ENCODE measurements at places on chromosomes 11 and 22.

GRCh38 chr11:33257897-33258630 lies 883 bp downstream of the HIPK3 start:
- DNase-seq: peak; percentile 63

DNA sequence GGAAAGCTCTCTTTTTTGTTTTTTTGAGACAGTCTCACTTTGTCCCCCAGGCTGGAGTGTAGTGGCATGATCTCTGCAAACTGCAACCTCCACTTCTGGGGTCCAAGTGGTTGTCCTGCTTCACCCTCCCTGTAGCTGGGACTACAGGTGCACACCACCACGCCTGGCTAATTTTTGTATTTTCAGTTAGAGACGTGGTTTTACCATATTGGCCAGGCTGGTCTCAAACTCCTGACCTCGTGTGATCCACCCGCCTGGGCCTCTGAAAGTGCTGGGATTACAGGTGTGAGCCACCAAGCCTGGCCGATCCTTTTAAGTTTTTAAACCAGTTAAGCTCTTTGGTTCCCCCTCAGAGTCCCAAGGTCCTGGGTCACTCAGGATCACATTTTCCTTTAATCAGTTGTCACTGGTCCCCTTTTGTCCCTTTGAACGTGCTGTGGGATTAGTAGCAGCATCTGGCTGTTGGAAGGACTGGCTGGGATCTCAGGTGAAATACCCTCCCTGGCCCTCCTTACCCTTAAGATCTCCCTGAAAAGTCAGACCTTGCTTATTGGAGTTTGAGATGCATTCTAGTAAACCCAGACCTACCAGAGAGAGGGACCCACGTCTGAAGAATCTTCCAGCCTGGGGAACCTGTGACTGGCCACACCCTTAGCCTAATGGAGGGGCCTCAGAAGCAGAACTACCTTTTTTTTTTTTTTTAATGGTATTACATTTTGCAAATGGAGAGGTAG lies 8.1 kb downstream of the MALAT1 start:
- no peak for DNase-seq

DNA sequence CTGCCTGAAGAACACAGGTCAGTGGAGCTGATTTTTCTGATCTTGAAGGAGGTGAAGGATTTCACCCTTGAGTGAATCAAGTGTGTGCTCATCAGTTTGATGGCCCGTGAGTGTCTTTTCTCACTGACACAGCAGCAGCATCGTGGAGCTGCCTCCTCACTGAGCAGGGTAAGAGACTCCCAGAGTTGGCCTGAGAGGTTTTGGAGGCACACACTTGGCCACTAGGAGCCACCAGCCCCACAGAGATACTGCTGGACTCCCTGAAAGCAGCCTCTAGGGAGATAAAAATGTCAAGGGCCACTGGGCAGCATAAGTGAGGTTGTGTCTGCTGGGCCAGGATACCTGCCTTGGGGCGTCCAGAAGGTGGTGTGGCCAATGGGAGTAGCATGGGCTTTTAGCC lies 245.4 kb downstream of the GRIK4 start:
- DNase-seq: no peak

DNA sequence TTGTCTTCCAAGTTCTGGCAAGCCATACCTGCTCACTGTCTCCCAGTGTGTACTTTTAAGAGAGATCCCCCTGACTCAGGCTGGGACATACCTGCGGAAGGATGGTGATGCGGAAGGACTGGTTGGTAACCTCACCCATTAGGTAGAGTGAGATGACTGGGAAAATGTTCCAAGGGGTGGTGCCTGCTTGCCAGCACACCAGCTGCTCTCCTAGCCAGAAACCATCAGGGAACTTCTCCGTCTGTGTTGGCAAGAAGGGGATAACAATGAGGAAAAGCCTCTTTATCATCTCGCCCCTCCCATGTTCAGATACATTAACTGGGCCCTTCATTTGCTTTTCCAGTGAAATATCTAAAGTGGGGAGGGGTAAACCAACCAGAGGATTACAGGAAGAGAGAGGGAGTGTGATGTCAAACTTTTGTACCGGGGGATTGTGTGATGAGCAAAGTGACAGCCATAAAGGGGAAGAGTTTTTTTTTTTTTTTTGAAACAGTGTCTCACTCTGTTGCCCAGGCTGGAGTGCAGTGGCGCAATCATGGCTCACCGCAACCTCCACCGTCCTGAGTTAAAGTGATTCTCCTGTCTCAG lies at the start of gene BACE1-AS:
BACE1-AS (plus strand) TSS at position 538 of the 588 bp plus-strand sequence.
- DNase-seq: no peak

DNA sequence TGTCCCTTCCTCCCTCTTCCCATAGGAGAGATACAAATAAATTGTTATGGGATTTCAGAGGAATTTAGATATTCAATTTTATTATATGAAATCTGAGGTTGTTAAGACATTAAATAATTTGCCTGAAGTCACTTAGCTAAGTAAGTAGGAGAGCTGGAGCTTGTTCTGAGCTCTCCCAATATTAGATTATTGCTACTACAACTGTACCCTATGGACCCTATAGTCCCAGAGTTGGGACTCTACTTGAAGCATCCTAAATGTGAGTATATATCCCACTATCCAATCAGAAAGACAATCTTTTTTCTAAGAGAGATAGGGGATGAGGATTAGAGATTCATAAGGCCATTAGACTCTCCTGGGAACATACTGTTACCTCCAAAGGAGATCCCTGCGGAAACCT lies 1130.0 kb downstream of the DLG2 start:
- no peak for DNase-seq

DNA sequence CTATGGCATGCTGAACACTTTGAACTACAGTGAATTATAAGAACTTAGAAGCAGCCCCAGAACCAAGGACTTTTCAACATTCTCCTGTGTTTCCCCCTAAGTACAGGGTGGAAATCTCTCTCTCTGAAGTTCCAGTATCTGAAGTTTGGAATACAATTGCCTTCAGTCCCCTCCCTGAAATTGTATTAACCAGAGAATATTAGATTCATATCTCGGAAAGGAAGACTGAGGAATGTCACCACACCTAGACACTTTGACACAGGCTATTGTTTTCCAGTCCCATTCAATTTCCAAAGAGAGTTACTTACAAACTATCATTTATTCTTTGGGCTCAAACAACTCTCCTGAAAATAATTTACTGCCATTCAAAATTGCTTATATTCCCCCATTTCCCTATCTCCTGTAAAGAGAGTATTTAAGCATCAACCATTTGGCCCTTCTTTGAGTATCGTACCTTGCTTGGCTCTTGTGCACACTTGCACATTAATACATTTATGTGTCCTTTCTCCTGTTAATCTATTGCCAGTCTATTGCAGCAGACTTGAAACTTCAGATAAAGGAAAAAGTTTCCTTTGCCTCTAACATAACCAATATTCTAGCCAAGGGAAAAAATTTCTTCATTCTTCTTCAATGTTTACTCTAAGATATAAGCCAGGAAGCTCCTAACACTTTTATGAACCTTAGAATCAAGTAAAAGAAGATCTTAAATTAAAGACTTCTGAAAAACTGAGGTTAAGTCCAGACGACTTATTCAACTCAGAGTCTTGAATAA lies 402.4 kb upstream of the DDI1 start:
- DNase-seq: no peak

DNA sequence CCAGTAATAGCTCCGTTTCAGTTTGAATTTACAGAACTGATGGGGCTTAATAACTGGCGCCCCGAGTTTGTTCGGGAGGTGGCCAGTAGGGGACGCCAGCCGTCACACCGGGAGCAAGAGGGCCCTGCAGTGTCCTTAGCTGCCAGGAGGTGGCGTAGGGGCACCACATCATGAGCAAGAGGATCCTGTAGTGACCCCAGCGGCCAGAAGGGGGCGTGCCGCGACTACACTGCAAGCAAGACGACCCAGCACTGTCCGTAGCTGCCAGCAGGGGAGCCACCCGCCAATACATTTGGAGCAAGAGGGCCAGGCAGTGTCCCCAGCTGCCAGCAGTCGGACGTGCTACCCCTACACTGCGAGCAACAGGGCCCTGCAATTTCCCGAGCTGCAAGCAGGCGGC lies 663.7 kb upstream of the B3GAT1 start:
- DNase-seq: no peak

DNA sequence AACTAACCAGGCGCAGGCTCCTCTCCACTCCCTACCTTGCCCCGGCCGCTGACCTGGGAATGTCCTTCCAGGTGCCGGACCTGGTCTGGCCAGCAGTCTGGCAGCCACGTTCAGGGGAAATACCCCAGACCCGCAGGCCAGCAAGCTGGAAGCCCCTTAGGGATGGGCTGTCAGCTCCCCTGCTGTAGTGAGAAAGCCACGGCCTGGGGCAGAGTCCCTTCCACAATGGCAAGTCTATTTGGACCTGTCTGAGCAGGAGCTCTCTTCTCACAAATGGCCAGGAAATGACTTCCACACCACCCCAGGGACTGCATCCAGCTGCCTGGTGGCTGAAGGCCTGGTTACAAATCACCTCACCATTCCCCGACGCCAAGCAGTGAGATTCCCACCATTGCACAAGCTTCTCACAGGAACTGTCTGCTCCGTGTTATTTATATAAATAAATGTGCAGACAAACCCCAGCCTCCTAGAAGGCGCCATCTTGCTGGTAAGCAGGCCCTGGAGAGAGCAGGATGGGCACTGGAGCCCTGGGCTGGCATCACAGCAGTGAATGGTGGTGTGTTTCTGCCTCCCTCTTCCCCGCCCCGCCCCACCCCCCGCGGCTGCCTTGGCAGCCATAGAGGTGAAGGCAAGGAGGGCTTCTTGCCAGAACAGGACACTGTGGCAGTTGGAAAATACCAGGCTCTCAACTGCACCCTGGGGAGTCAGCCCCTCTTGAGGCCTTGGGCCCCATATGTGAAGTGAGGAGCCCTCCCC lies 23.7 kb downstream of the RSPH14 start:
- no peak for DNase-seq

- DNase-seq: no peak
Measured at GRCh38 chr11:42528911-42529310, 782.9 kb upstream of the API5 start.

- no peak for DNase-seq
Measured at GRCh38 chr22:35023692-35024363, 42.1 kb upstream of the ISX start.

GRCh38 chr11:122900587-122901202 lies 18.1 kb downstream of the JHY start:
- no peak for DNase-seq

DNA sequence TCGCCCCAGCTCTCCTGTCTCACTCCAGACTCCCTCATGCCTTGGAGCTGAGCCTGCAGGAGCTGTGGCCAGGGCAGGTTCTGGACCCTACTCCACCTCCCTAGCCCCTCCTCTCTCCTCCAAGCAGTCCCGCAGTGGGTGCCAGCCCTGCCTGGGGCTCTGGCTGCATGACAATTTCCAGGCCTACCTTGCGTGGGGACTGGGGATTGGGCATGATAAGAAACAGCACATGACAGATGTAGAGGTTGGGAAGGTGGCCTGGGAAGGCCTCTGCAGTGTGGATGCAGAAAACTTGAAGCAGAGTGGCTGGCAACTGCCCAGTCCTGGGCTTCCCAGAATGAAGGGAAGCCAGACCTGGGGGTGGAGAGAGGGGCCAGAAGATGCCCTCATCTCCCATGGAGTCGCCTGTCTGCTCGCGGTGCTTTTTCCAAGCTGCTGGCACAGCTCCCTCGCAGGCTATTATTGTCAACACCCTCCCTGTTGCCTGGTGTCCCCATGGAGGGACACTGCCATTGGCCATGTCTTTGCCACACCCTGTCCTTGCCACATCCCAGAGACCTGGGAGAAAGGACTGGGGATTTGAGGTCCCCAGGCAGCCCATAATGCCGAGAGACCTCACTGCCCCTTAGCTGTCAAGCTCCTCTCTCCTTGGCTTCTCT lies 48.9 kb upstream of the CDON start:
- no peak for DNase-seq

- DNase-seq: no peak
Measured at GRCh38 chr22:19455585-19456370, 8.3 kb upstream of the C22orf39 start.

DNA sequence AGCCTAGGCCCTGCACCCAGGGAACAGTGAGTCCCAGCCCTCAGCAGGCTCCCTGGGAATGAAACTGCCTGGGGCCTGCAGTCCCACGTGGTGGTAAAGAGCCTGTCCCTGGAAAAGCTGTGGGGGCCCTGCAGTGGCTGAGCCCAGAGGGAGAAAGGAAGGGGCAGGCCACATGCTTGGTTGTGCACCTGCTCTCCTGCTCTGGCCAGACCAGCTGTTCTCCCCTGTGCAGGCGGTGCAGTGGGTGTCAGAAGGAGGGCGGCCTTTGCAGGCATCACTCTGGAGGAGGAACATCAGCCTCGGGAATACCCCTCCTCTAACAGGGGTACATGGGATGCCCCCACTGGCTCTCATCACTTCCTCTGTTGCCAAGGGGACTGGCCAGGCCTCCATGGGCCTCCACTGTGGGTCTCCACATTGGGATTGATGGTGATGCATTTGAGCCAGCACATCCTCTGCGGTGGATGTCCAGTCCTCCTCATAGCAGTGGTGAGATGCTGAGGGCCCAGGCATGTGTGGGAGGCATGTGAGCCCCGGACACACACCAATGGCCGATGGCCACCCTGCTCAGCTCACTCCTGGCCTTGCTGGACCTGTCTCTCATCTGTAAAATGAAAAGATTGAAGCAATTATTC lies 690.4 kb downstream of the BRD1 start:
- no peak for DNase-seq

DNA sequence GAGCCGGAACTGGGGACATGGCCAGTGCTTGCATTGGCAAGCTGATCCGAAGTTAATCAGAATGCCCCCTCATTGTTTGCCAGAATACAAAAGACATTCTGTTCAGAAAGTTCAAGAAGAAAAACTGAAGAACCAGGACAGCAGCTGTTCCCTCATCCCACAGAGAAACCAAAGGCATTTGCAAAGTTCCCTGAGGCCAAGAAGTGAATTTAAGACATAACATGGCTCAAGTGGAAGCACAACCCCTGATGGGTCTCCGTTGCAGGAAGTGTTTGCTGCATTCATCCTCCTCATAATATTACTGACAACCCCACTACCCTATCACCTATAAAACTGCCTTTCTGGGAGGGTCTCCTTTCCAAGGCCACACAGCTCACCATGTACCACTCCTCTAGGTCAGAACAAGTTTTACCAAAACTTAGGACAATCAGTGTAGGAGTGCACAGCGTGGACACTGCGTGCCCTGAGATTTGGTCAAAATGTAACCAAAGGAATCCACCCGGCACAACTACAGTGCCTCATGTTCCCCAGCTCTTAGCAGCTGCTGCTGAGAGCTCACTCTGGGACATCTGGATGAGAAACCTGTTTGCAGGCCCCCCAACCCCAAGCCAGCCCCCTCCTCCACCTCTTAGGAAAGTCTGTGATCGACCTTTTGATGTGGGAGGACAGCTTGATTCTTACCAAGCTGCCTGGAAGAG lies 101.6 kb upstream of the AKIP1 start:
- no peak for DNase-seq

GRCh38 chr11:35579557-35580396 lies 38.5 kb upstream of the FJX1 start:
- no peak for DNase-seq
